ENCODE measurements at places on chromosomes 6 and 20. TPM values are rescaled to one million over a fixed set of nuclear protein-coding genes. Genes with fewer than 3 reads are reported as not detected.
A peak's percentile ranks its signal among the peaks of the same experiment; 100 is the strongest.

Gene PROCR
- total RNA-seq, result 44.4 TPM

Gene TRERF1
- 4.0 TPM for total RNA-seq

Gene MYB
- 1.6 TPM for total RNA-seq

Gene PTCHD4
- total RNA-seq, result 23.6 TPM

Gene DEFB132
- total RNA-seq, result not detected

Gene B3GALT4
- 0.19 TPM for total RNA-seq

Gene C4A
- total RNA-seq, result 2.2 TPM

Gene COL11A2
- 1.1 TPM for total RNA-seq

Gene DOK5
- not detected for total RNA-seq

Gene METTL24
- not detected for total RNA-seq

Gene TPBG
- 13.0 TPM for total RNA-seq

Gene DPPA5
- not detected for total RNA-seq

DNA sequence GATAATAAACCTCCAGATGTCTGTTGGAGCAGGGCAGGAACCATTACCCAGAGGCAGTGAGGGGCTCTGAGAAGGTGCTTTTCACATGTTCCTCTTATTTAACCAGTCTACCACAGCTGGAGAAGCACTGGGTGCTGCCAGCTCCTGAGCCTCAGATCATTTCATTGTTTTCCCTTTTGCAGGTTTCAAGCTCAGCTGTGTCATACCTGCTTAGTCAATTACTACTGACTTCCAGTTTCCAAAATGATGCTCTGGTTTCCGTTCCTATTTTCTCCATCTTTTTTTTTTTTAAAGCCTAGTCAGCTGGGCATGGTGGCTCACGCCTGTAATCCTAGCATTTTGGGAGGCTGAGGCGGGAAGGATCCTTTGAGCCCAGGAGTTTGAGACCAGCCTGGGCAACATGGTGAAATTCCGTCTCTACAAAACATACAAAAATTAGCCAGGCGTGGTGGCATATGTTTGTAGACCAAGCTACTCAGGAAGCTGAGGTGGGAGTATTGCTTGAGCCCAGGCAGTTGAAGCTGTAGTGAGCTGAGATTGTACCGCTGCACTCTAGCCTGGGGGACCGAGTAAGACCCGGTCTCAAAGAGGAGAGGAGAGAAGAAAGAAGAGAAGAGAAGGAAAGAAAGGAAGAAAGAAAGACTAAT lies 6.7 kb downstream of the FLOT1 start:
- DNase-seq, result no peak

GRCh38 chr6:122548820-122549219 lies 61.4 kb upstream of the PKIB start:
- DNase-seq, result no peak

DNA sequence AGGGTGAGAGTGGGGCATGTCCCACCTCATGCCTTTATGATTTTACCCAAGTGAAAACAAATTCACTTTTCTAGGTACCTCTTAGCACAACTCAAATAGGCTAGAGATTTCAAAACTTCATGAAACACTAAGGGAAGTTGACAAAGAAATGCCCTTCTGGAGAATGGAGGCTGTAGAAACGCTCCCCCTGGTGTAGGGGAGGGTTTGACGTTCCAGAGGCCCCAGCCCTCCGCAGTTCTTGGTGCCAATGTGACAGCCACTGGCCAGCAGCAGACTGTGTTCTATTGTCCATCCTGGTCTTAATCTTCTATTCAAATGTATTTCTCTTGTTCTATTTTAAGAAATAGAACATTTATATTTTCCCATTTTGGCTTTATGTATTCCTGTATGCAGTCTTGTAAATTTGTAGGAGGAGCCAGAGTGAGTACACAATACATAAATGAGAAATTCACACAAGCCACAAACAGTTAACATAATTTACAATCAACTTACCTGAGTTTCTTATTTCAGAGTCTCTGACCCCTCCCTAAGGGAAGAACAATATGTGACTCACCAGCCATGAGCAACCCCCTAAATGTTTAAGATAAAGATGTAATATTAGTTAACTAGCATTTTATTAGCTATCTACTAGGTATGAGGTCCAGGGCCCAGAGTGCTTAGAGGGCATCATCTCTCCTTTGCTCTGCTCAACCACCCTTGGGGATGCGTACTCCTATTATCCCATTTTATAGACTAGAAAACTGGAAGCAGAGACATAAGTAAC lies 8.8 kb upstream of the MUC21 start:
- DNase-seq, result no peak

DNA sequence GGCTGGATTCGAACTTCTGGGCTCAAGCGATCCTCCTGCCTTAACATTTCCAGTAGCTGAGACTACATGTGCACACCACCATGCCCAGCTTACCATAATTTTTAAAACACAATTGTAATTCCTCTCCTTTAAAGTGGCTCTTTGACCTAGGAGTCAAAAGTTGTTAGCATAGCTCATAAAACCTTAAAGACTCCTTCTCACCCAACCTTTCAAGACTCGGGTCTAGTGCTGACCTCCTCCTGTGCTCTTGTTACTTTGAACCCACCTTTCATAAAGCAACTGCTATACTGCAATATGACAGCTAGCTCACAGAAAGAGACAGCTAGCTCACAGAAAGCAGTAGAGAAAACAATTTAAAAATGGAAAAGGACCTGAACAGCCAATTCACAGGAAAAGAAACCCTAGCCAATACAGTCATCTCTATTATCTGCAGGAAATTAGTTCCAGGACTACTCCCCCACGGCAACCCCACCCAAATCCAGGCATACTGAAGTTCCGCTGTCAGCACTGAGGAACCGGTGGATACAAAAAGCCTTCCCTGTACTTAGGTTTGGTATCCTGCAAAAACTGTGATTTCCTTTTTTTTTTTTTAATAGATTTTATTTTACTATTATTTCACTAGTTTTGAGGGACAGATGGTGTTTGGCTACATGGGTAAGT lies 20.3 kb downstream of the SSR1 start:
- DNase-seq, result no peak

GRCh38 chr20:37598575-37599342 lies 71.1 kb upstream of the BLCAP start:
- DNase-seq, result no peak

- no peak for DNase-seq
These were observed 94.5 kb downstream of the PTPRK start for GRCh38 chr6:128425856-128426255.

GRCh38 chr6:9799582-9799981 lies 615.3 kb downstream of the TFAP2A start:
- no peak for DNase-seq

DNA sequence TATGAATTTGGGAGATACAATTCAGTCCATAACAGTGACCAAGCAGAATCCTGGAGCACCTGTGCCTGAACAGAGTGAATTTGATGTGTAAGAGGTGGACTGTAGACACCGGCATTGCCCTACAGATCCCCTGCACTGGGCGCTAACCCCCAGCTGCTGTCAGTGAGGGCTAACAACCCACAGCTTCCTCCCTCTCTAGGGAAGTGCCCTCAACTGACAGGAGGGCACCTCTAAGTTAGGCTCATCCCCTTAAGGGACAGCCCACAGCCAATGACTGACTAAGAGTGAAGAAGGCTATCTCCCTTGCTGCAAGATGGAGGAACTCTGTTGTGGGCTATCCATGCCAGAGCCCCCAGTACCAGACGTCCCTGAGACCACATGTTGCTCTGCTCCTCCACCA lies 15.3 kb upstream of the BPIFB1 start:
- no peak for DNase-seq

DNA sequence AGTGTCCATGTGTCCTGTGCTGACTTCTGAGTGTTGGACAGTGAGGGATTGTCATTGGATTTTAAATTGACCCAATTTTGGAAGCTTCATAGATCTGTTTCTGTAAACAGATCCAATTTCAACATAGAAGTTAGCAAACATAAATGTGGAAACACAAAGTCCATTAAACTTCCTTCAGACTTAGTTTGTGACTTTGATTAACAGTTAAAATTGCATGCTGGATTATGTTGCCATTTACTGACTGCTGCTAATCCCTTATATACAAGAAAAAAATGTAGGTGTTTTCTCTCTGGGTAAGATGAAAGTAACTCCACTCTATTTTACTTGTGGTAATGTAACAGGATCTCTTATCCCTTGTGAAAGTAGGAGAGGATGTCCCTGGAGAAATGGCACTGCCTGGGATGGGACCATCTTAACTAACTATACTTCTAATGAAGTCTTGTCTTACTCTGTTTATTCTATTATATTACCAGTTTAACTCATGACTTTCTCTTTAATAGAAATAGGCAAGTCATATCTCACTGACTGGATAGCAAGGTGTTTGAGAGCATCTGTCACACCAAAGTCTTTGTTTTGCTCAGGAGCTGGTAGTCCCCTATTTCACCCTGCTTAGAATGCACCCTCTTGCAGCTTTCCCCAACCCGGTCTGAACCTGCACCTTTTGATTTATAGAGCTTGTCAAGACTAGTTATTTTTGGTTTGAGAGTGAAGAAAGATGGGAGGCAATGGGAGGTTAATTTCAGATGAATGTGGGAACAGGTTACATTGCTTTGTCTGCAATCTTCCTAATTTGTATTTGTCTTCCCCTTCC lies 7.2 kb downstream of the TPX2 start:
- DNase-seq, result no peak

- peak; percentile 25 for DNase-seq
These were observed 86.5 kb upstream of the CENPW start for GRCh38 chr6:126253431-126253830.

GRCh38 chr20:32004963-32005362 lies 5.3 kb upstream of the CCM2L start:
- DNase-seq, result peak; percentile 29

DNA sequence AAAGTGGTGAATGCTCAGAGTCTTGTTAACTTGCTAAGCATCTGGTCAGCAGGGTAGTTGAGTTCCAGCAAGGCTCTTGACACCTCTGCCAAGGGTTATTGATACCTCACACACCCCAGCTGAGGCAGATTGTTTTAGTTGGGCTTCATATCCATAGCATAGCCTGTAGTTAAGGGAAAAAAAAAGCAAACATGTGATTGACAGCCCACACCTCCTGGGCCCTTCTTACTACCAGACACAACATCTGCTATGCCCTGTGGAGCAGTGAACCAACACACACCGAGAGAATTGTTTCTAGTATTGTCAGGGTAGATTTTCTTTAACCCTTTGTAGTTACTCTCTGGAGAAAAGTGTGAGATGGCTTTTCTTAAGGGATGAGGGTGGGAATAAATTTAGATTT lies 697.0 kb upstream of the POU3F2 start:
- no peak for DNase-seq

DNA sequence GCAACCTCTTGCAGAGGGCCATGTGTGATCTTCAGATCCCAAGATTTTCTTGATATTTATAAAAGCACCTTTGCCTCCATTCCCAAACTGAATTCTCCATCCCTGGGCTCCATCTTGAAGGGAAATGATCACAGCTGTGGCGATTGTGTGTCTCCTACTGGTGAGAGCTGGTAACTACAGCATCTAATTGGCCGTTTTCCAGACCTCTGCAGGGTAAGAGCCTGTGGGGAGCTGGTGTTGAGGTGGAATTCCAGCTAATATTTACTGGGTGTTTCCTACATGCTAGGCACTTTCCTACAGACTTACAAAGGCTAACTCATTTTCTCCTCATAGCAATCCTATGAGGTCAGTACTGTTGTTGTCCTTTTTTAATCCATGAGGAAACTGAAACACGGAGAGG lies 59.2 kb upstream of the FNDC1 start:
- peak; percentile 53 for DNase-seq

GRCh38 chr6:36386495-36387439 lies 702 bp downstream of the ETV7 start:
- DNase-seq, result peak; percentile 53

DNA sequence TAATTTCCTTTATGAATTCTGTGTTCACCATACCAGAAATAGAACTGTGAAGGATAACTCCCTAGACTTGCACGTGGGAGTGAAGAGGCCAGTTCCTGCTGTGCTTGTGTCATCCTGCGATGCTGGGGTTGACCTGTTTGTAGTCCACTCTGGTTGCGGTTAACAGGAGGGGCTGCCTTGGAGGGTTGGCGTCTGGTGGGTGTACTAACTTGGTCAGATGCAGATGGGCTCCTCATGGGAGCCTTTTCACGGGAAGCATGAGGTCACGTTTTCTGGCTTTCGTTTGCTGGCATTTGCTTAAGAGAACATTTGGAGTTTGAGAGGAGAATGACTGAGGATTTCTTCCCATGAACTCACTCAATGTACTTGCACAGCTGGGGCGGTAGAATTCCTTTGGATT lies 41.2 kb downstream of the IGF2R start:
- peak; percentile 93 for DNase-seq

- no peak for DNase-seq
These were observed 126.8 kb upstream of the SAMD5 start for GRCh38 chr6:147381712-147382111.

- no peak for DNase-seq
These were observed 34.0 kb upstream of the SCGN start for GRCh38 chr6:25617997-25618396.

DNA sequence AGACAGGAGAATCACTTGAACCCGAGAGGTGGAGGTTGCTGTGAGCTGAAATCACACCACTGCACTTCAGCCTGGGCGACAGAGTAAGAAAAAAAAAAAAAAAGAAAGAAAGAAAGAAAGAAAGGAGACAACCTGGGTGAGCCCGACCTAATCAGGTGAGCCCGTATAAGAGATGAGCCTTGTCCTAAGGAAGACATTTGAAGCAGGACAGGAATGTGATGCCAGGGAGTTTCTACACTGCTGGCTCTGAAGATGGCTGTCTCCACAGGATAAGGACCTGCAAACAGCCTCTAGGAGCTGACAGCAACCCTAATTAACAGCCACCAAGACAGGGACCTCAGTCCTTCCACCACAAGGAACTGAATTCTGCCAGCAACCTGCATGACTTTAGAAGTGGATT lies 41.9 kb downstream of the NHLRC1 start:
- DNase-seq, result no peak

GRCh38 chr20:36835453-36836198 lies 40.3 kb upstream of the TLDC2 start:
- DNase-seq, result peak; percentile 92

GRCh38 chr6:100879317-100879716 lies 1.8 kb downstream of the ASCC3 start:
- DNase-seq, result no peak

DNA sequence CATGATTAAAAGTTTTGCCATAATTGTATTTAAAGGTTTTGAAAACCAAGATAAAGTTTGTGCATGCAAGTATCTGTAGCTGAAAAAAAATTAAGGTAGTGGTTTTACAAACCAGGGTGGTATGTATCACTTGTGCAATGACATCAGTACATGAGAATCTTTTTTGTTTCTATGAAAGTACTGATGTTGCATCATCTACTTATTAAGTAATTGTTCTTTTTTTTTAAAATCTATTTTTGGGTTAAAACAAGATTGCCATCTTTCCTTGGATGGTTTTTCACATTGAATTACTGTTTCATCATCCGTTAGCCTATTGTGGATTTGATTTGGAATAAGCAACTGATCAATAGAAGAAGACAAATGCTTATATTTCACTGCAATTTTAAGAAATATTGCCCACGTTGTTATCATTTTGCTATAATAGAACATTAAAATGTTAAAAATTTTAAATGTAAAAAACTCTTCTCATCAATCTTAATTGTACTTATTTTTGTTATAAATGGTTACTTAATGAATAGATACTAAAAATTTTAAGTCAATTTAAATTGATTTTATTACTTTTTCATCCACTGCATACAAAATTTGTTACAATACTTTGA lies 39.8 kb upstream of the TAGAP start:
- peak; percentile 48 for DNase-seq

Data from LHCN-M2 (cell line).